ENCODE measurements at places on chromosomes 13 and 19.

DNA sequence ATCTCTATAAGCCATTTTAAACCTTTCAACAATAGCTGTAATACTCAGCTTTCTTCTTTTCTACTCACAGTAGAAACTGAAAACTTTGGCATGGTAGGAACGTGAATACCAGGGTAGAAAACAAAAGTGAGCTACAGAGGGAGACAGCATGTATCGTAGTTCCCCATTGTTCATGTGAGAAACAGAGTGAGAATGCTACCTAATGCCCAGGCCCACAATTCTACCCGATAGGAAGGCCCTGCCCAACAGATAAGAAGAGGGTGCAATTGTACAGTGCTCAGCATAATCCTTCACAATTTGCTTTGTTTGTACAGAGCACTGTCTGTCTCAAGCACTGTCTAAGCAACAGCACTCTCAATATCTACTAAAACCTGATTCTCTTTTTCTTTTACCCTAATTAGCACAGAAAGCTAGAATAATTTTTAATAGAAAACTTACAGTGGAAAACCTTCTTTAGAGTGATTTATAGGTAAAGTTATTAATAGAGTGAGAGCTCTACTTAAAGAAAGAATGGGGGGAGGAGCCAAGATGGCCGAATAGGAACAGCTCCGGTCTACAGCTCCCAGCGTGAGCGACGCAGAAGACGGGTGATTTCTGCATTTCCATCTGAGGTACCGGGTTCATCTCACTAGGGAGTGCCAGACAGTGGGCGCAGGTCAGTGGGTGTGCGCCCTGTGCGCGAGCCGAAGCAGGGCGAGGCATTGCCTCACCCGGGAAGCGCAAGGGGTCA, 322.3 kb downstream of the EFNB2 start:
- no peak for DNase-seq

GRCh38 chr19:22919946-22920345, 83.0 kb downstream of the ZNF728 start:
- DNase-seq: no peak

GRCh38 chr19:35008891-35009341, 8.8 kb downstream of the GRAMD1A start:
- no peak for DNase-seq

DNA sequence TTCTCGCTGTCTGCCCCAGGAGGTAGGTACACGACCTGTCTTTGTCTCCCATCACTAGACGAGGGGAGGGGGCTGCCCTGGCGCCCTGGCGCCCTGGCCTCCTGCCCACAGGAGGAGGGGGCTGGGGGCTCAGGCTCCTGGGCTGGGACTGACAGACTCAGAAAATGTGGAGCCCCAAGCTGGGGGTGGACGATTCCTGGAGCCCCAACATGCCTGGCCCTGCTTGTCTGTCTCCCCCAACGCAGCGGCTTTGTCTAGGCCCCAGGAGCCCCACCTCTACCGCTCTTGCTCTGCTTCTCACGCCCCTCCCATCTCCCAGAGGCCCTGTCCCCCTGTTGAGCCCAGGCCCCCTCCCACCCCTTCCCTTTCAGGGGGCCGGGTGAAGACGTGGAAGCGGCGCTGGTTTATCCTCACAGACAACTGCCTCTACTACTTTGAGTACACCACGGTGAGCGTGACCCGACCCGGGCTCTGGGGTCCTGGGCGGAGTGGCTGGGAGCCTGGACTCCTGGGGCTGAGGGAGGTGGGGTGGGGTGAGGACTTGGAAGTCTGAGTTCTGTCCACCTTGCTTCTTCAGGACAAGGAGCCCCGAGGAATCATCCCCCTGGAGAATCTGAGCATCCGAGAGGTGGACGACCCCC, 8.6 kb downstream of the CYTH2 start:
- DNase-seq: no peak

DNA sequence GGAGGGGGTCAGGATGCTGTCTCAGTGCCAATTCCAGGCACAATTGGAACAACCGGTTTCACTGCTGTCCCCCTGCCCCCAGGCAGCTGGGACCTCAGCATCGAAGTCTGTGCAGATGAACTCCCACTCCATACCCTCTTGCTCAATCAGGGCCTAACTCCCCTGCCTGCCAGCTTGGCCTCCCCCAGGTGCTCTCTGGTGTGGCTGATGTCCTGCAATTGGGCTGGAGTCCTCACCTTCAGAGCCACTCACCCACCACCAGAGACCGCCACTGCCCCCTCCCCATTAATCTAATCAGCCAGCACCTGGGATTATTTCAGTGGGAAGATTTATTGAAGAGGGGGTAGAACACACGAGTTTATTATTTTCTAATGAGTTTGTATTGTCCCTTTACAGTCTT, 118.8 kb downstream of the MIPEP start:
- DNase-seq: no peak

DNA sequence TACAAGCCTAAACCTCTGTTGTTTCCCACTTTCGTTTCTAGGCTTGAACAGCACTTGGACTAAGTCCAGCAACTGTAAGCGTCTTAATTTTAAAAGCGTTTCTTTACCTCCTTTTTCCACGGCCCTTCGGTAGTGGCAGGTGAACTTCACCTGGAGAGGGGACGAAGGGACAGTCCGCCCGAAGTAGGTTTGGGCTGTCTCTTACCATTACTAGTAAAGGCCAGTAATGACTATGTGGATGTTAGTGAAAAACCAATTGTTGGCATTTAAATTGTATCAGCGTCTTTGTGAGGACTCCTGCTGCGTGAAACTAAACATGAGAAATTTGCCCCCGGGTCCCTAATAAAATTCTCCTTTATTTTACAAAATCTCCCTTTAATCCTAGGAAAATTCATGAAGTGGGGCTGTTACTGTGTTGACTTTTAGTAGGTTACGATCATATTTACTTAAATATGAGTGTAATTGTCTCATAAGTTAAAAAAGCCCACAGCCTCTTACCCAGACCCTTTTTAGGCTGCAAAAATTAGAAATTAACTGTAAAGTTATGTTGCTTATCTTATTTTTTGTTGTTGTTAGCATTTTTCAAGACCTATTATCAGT, 983 bp downstream of the ITM2B start:
- DNase-seq: no peak

DNA sequence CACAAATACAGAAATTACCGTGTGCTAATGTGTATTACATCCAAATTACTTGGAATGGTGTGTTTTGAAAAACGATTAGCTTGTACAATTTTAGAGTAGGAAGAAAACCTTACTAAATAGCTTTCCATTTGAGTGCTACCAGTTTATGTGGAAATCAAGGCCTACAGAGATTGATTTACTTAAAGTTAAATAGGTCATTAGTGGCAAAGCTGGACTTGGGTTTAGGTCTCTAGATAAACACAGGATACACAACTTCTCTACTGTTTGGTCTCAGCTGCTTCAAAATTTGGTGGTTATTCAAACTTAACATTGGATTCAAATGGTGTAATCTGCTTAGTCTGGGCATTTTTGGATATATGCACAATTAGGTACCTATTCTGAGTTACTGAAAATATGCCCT, 21.4 kb downstream of the PCCA start:
- no peak for DNase-seq

GRCh38 chr13:31805841-31806240, 66.5 kb downstream of the RXFP2 start:
- DNase-seq: no peak

DNA sequence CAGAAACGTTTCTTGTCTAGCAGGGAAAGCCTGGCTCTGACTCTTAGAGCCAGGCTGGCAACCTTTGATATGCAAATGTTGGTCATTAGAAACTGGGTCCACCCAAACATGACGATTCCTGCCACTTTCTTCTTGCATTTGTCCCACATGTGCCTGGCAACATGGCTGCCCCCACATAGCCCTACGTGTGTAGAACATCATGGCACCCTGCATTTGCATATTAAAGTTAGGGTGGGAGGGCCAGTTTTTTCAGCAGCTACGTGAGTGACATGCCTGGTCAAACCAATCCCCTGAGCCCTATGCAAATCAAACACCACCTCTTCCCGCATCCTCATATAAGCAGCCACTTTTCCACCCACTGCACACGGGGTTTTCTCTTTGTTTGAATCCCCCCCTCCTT, 95.0 kb downstream of the LIG4 start:
- no peak for DNase-seq

- DNase-seq: no peak
Observed at GRCh38 chr19:4295972-4296771, 6.0 kb downstream of the TMIGD2 start.

DNA sequence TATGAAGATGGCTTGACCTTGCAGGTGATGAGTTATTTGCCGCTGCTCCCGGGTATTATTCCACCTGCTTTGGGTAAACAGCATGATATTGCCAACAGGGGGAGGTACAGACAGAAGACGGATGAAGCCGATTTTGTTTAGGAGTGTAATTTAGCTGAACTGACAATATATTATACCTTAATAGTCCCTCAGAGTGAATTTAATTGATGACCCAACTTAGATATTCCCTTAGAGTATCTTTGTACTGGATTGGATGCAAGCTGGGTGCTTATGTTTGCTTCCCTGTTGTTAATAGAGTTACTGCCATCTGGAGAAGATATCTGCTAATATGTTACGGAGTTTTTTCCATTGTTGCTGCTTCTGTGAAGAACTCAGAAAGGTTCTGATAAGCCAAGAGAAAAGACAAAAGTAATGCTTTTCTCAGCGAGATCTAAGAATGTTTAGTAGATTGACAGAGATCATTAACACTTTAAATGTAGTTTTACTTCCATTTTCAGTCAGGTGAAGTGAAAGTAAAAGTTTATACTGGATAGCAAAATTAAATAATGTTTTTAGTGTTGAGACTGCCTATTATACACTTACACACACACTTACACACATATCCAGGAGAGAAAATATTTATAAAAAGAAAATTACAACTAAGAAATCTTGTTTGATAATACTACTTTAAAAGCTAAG, 2220.8 kb upstream of the PCDH20 start:
- DNase-seq: no peak

DNA sequence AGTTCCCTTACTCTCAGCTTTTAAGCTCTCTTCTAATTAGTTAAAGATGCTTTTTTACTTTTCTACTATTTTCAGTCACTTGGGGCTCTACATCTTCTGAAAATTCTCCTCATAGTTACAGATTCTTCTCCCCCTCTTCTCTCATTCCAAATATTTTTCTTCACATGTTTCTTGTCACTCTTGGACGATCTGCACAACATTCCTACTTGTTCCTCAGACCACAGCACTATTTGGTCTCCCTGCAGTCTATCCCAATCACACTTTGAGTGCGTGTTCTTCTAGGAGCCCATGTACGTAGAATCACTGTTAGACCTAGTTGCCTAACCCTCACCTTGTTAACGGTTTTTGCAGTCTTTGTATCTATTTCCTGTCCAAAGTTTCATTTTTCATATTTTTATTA, 222.5 kb upstream of the SPRY2 start:
- no peak for DNase-seq

- peak; percentile 30 for DNase-seq
Observed at GRCh38 chr13:36965767-36966166, 33.4 kb downstream of the ALG5 start.

DNA sequence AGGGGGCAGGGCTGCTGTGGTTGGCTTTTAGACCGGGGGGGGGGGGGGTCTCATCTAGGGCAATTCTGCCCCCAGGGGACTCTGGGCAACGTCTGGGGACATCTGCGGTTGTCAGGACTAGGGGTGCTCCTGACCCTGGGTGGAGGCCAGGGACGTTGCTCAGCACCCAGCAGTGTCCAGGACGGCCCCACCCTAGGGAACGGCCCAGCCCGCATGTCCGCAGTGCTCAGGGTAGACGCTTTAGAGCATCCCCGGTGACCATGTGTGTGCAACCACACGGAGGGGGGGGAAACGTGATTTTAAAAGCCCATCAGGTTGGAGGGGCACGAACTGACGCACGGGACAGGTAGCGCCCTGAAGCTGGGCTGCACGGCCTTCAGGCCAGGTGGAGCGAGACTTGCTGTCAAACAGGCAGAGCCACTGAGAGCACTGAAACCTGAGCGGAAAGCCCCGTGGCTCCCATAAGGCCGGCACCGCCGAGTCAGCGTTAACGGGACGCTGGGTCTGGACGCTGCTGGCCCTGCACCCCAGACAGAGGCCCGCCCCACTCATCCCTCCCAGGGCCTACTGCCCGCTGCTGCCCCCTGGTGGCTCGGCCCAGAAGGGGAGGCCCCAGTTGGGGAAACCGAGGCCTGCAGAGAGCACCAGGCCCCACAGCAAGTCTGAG, 8.3 kb downstream of the CACTIN start:
- peak; percentile 39 for DNase-seq

GRCh38 chr13:28534210-28534609, 39.3 kb upstream of the FLT1 start:
- peak; percentile 35 for DNase-seq

DNA sequence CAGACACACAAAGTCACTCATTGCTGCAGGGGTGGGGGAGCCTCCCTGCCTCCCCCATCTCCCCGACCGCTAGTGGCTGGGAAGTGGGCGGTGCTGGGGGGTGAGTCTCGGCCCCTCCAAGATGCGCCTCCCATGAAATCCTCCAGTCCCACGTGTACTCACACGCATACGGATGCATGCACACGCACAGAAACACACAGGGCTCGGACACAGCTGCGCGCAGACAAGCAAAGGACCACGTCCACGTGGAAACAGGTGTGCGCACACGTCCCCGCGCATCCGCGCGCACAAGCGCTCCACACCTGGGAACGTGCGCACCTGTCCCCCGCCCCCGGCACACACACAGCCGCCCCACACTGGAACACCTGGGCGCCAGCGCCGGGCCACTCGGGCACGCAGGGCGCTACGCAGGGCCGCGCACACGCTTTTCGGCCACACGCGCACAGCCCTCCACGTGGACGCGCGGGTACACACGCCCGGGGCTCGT, 687 bp downstream of the MATK start:
- no peak for DNase-seq

- no peak for DNase-seq
Observed at GRCh38 chr19:10135551-10136334, 16.0 kb upstream of the EIF3G start.

DNA sequence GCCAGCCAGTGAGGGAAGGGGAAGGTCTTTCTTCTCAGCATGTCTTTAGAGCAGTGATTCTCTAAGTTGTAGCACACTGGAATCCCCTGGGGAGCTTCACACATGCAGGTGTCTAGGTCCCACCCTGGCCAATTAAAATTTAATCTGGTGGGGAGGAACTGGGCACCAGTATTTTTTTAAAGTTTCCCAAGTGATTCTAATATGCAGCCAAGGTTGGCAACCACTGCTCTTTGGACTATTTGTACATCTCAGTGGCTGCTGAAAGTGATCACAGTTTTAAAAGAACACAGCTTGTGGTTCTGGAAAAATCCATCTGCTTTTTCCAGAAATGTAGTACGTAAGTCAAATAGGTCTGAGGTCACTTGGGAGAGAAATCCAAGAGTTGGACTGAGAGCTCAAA, 10.7 kb upstream of the KATNAL1 start:
- no peak for DNase-seq

DNA sequence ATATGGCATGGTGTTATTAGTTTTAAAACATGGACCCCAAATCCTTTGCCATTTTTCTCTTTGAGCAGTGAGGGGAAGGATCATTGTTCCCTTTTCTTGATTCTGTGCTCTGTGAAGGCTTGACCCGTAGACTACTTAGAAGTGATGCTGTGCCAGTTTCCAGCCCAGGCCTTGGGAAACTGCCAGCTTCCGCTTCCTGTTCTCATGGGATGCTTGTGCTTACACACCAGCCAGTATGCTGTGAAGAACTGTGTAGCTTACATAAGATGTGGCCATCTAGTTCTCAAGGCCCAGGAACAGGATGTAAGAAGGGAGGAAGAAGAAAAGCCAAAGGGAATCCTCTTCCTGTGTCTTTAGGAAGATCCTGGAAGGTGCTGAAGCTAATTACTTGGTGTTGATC, 180.9 kb downstream of the PCCA start:
- no peak for DNase-seq

Measured in activated CD4-positive, alpha-beta T cell treated with anti-CD3 and anti-CD28 coated beads, Interleukin-2, amount 50 U/mL, for 16 hours (primary cell).